ENCODE measurements at places on chromosomes 6 and 20. TPM values are rescaled to one million over a fixed set of nuclear protein-coding genes. Genes with fewer than 3 reads are reported as not detected.

RIPPLY2 gene
- not detected for total RNA-seq

PPIL6 gene
- total RNA-seq = 1.7 TPM

- H3K27me3 ChIP-seq = peaks cover 24% of the 10 kb centered on the region
- no peak for DNase-seq
- no peak overlapping the region for H3K4me3 ChIP-seq
- no peaks in the 10 kb centered on the region for H3K4me1 ChIP-seq
Observed at GRCh38 chr20:34199183-34199582, 42.0 kb upstream of the ASIP start.

DNA sequence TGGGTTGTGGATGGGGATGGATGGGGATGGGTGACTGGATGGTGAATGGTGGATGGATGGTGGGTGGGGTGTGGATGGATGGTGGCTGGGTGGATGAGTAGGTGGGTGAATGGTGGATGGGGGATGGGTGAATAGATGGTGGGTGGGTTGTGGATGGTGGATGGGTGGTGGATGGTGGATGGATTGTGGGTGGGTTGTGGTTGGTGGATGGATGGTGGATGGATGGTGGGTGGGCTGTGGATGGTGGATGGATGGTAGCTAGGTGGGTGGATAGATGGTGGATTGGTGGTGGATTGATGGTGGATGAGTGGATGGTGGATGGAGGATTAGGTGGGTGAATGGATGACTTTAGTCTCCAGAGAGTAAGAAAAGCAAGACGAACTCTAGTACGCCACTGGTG is 57.6 kb downstream of the YTHDF1 start:
- H3K36me3 ChIP-seq = no peaks in the 10 kb centered on the region
- no peak overlapping the region for H3K4me3 ChIP-seq
- no peaks in the 10 kb centered on the region for H3K4me1 ChIP-seq

- no peaks in the 10 kb centered on the region for H3K36me3 ChIP-seq
- H3K4me1 ChIP-seq = peaks cover 20% of the 10 kb centered on the region
- no peak overlapping the region for H3K27ac ChIP-seq
- H3K27me3 ChIP-seq = peaks cover 36% of the 10 kb centered on the region
- H3K4me3 ChIP-seq = no peak overlapping the region
Observed at GRCh38 chr6:136920216-136920615, 1.9 kb upstream of the SLC35D3 start.

GRCh38 chr20:63335711-63336110 is 25.4 kb downstream of the CHRNA4 start:
- no peak overlapping the region for H3K27ac ChIP-seq
- H3K4me1 ChIP-seq = peaks cover 4% of the 10 kb centered on the region
- no peak overlapping the region for H3K4me3 ChIP-seq
- H3K27me3 ChIP-seq = peaks cover 4% of the 10 kb centered on the region

RCAN2 gene
- total RNA-seq = 9.9 TPM

TBXT gene
- not detected for total RNA-seq

DNA sequence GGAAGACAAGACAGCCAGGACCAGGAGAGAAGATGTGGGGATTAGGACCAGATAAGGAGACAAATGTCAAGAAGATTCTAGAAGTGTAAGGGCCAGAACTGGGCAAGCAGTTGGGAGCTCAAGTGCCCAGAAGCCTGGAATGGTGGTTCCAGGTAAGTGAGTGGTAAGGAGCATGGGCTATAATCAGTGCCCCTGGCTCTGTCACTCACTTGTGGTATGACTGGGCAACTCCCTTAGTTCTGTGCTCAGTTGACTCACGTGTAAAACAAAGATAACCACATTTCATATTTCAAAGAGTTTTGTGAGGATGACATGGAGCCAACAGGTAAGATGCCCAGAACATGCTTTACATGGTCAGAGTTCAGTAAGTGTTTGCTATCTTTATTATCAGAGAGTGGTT is 11.2 kb downstream of the CCDC167 start:
- H3K4me3 ChIP-seq = no peak overlapping the region
- H3K27ac ChIP-seq = no peak overlapping the region
- DNase-seq = no peak
- no peaks in the 10 kb centered on the region for H3K27me3 ChIP-seq
- H3K36me3 ChIP-seq = no peaks in the 10 kb centered on the region

Measured in astrocyte (in vitro differentiated cells and primary cell).